HuH-7 (cell line): ENCODE measurements at places on chromosomes 7 and 10.

- DNase-seq = no peak
Observed at GRCh38 chr10:113273181-113274163, 279.4 kb upstream of the HABP2 start.

- no peak for DNase-seq
Observed at GRCh38 chr7:82438521-82438920, 5.1 kb downstream of the CACNA2D1 start.

DNA sequence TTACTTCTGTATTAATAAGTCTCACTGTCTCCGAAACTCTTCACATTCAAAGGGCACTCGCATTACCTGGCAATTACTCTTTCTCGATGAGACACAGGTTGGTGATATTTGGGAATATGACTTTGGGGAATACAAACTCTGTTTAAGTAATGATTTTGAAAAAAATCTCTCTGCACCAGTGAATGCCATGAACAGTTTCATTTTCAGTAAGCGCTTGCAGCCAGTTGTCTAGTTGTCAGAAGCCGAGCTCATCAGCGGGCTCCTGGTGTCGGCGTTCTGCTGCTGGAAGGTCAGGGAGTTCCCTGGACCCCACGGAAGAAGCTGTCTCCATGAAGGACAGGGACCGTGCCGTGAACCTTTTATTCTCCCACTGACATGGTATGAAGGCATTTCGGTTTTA lies 57.7 kb downstream of the PTPRE start:
- no peak for DNase-seq

GRCh38 chr7:148584154-148584827 lies 6.3 kb upstream of the C7orf33 start:
- no peak for DNase-seq

GRCh38 chr7:155871211-155871610 lies 58.9 kb upstream of the SHH start:
- DNase-seq = no peak

DNA sequence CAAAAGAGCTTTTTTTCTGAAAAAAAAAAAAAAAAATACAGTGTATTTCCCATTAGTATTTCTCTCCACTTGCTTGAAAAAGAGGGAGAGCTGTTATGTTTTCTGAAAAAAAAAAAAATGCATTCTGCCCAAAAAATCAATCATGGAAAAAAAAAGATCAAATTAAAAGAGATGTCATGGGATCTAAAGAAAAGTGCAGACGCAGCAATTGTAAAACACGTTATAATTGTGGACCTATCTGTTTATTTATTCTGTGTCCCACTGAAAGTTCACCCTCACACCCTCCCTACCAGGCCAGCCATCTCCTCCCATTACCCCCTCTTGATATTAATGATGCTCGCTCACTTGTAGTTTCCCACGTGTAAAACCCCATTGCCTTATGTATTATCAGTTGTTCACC lies 674.0 kb upstream of the C7orf33 start:
- no peak for DNase-seq

DNA sequence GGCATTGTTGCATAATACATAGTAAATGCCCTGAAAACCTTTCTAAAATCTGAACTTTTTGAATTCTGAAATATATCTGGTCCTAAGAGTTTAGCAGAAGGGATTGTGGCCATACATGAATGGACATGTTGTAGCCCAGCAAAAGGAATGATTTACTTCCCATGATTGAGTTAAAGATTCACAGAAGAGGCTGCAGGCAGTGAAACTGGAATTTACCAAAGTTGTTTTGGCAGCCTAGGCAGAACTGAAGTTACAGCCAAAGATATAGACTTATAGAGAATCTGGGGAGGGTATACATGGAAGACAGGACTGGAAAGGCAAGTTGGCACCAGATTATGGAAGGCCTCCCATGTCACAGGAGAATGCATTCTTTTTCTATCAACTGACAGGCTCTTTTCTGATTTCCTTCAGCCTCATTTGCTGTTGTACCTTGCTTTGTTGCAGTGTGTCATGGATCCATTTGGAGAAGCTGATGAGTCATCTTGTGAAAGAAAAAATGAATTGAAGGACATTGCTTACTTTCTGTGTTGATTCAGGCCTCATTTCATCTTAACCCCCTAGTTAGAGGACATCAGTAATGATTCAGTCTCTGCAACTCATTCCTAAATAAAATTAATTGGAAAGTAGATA lies 356.2 kb upstream of the LRGUK start:
- no peak for DNase-seq
